Activated T-cell treated with anti-CD3 and anti-CD28 coated beads, Interleukin-2, amount 50 U/mL, for 48 hours (primary cell): ENCODE measurements at places on chromosomes 6 and 20.

- DNase-seq: no peak
These were observed 30.5 kb upstream of the TLDC2 start for GRCh38 chr20:36845288-36845971.

GRCh38 chr6:130849594-130849993 is 22.4 kb downstream of the SMLR1 start:
- DNase-seq: no peak

GRCh38 chr20:11219192-11219591 is 545.4 kb upstream of the JAG1 start:
- DNase-seq: no peak

GRCh38 chr20:51456511-51457509 is 85.7 kb downstream of the NFATC2 start:
- no peak for DNase-seq

- no peak for DNase-seq
These were observed 34.4 kb upstream of the LOC128125822 start for GRCh38 chr6:63537959-63538300.

GRCh38 chr20:46590443-46590842 is 40.0 kb upstream of the OCSTAMP start:
- no peak for DNase-seq

DNA sequence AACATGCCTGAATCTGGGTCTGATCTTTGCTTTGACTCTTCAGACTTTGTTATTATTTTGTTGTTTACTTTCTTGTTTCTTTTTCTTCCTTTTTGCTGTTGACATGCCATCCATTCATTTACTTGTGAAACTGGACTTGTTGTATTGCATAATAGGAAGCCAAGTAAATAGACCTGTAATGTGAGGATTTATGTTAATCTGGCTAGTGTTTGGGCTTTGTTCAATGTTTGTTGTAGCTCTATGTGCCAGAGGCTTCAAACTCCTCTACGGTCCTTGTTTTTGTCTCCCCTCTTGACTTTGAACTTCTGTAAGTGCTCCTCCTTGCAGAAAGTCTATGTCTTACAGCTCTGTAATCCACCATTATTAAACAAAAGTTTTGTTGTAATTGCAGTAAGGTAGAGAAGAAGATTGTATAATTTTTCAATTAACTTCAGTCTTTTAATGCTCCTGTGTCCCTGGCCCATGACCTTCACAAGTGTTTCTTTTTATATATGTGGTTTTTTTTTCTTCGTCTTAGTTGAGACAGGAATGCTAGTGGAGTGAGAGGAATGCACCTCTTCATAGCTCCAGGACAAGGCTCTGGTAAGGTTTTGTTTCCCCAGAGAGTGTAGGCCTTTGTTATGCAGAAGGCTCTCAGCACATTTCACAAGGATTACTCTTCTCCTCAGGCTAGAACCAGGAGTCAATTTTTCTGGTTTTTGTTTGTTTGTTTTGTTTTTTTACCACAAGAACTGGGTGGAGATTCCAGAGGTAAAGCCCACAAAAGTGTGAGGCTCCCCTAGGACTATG is 1061.8 kb upstream of the CITED2 start:
- no peak for DNase-seq

- no peak for DNase-seq
These were observed 101.2 kb downstream of the DTNBP1 start for GRCh38 chr6:15561447-15562199.

DNA sequence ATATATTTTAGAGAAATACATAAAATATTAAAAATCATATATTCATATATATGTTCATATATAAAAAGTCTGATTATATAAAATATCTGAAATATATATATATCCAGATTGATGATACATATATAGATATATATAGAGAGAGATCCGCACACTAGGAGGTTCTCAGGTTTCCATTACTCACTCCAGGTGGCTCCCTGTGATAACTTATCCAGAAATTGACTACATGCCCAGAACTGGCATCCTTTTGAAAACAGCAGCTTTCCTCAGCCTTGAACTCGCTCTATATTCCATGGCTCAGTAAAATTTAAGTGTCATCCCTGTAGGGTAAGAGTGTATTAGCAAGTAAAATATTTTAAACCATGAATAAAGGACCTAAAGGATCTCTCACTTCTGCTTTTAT is 206.8 kb downstream of the TINAG start:
- DNase-seq: no peak

DNA sequence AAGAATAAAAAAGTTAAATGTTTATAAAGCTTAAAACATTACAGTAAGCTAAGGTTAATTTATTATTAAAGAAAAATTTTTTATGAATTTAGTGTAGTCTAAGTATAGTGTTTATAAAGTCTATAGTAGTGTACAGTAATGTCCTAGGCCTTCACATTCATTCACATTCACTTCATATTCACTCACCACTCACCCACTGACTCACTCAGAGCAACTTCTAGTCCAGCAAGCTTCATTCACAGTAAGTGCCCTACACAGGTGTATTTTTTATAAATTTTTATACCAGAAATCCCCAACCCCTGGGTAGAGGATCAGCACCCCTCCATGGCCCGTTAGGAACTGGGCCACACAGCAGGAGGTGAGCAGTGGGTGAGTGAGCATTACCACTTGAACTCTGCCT is 24.3 kb upstream of the ADGRF1 start:
- no peak for DNase-seq

GRCh38 chr6:14664621-14665315 is 547.2 kb downstream of the CD83 start:
- no peak for DNase-seq

- no peak for DNase-seq
These were observed 14.5 kb downstream of the CDK19 start for GRCh38 chr6:110800839-110801196.

GRCh38 chr6:17035257-17036064 is 66.4 kb upstream of the STMND1 start:
- DNase-seq: no peak

DNA sequence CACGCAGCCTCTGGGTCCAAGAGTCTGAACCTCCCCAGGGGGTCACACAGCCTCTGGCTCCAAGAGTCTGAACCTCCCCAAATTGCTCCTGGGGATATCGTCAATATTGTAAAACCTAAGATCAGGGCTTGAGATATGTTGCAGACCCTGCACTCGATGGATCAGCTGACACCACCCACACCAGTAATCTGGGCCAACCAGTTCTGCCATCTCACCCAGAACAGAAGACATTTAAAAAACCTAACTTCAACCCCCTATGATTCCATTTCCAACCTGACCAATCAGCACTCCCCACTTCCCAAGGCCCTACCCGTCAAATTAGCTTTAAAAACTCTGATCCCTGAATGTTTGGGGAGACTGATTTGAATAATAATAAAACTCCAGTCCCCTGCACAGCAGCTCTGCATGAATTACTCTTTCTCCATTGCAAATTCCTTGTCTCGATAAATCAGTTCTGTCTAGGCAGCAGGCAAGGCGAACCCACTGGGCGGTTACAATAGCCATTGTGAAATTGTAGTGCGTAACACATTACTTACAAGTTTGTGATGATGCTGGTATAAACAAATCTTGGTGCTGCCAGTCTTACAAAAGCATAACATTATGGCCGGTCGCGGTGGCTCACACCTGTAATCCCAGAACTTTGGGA is 32.4 kb upstream of the FAM135A start:
- no peak for DNase-seq

GRCh38 chr6:134368670-134369069 is 50.8 kb upstream of the SGK1 start:
- DNase-seq: no peak

DNA sequence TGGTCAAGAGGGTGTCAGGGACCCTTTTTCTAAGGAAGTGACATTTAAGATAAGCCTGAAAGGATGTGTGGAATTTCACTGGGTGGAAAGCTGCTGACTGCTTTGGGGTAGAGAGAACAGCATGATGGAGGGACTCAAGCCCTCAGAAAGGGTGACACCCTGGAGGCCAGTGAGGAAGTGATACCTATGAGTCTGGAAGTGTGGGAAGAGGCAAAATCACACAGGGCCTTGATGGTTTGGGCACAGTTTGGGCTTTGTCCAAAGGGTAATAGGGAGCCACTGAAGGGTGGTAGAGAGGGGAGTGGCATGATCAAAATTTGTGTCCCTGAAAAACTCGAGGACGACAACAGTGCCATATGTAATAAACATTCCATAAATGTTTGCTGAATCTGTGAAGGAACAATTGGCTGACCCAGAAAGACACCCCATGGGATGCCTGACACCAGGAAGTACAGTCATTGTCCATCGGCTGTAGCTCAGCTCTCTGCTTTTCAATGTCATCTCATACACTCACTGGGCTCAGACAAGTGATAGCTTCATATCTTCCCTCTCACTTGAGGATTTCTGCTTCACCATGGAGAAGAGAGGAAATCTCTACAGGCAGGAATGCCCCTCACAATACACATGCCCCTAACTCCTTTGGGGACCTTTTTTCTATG is 21.3 kb downstream of the CASS4 start:
- DNase-seq: no peak

DNA sequence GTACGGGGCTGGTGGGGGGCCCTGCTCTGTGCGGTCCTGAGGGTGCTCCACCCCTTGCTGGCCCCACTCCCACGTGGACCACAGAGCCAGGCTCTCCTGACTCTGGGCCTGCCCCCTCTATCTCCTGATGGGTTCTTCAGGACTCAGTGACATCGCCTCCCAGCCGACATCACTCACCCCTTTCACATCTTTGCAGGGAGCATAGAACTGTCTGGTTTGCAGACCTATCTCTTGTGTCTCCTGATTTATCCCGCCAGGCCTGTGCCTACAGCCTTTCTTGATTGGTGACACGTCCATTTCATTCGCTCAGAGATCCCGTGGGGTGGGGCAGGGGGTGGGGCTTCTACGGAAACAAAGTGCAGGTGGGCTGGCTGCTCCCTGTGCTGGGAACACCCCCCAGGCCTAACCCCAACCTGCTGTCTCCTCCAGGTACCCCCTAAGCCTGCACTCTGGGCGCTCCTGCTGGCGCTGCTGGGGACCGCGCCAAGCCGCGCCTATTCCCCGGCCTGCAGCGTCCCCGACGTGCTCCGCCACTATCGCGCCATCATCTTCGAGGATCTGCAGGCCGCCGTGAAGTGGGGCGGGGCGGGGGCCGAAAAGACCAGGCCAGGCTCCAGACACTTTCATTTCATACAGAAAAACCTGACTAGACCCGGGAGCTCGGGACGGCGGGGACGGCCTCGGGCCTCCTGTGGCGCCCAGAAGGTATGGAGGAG is 1.7 kb downstream of the C20orf204 start:
- peak; percentile 49 for DNase-seq

GRCh38 chr6:163132050-163132750 is 282.3 kb upstream of the QKI start:
- no peak for DNase-seq

- peak; percentile 77 for DNase-seq
These were observed 71.2 kb downstream of the RAMACL start for GRCh38 chr6:166515072-166515810.

GRCh38 chr20:38883981-38884733 is 42.1 kb upstream of the FAM83D start:
- DNase-seq: no peak

- no peak for DNase-seq
These were observed 15.6 kb upstream of the VSX1 start for GRCh38 chr20:25097498-25097897.

- no peak for DNase-seq
These were observed 36.2 kb upstream of the CD93 start for GRCh38 chr20:23122321-23122720.

- no peak for DNase-seq
These were observed 160.6 kb downstream of the SMOC2 start for GRCh38 chr6:168601546-168601945.
